ENCODE measurements at places on chromosomes 4 and X.

DNA sequence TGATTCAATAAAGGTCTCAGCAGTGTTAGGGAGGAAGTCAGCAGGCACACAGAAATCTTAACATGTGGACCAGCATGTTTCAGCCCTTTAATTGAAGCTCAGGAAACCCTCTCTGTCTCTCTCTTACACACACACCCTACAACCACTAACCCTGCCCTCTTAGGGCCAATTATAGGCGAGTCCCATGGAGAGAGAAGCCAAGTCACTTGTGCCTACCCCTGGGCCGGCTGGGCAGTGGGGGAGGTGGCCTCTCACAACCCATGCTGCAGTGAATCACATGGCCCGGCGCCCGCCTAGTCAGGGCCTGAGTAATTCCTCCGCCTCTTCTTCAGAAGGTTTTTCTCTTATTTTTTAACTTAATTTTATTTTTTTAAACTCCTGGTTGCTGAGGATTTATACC, 3.7 kb downstream of the FGD1 start:
- DNase-seq: no peak

GRCh38 chr4:90922174-90922573, 795.0 kb downstream of the CCSER1 start:
- DNase-seq: no peak

- DNase-seq: no peak
Measured at GRCh38 chrX:46739736-46740135, 19.2 kb downstream of the SLC9A7 start.

- DNase-seq: no peak
Measured at GRCh38 chr4:176309772-176310171, 10.0 kb upstream of the SPCS3 start.
